Esophagus mucosa (tissue), 1 donor: ENCODE measurements at places on chromosomes 7 and 10. TPM values are rescaled to one million over a fixed set of nuclear protein-coding genes. Genes with fewer than 3 reads are reported as not detected.

- no peak for ATAC-seq
Observed at GRCh38 chr10:66783316-66783715, 142.5 kb upstream of the LRRTM3 start.

DNA sequence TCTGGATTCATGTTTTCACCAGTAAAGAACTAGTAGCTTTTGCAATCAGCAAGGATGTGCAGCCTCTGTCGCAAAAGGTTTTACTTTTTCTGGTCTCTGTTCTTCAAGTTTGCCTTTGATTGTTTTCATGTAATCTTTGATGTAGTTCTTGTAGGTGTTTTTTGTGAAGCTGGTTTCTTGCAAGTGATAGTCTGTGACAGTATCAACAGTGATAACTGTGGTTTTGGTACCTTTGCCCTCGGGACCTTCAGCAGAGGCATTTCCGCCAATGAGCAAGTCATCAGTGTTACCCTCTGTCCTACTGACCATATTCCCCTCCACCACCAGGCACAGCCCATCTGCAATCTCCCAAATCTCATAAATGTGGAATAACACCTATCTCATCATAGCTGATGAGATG is 55.1 kb downstream of the IPMK start:
- no peak for ATAC-seq

The WASL gene
- total RNA-seq: 31.2 TPM

The METTL27 gene
- 1.9 TPM for total RNA-seq

- no peak for ATAC-seq
Observed at GRCh38 chr10:35015843-35016408, 74.2 kb downstream of the CUL2 start.

- no peak for ATAC-seq
Observed at GRCh38 chr7:44590910-44591309, 8.9 kb upstream of the TMED4 start.

The C7orf33 gene
- not detected for total RNA-seq

The POLR2J2 gene
- 3.3 TPM for total RNA-seq

DNA sequence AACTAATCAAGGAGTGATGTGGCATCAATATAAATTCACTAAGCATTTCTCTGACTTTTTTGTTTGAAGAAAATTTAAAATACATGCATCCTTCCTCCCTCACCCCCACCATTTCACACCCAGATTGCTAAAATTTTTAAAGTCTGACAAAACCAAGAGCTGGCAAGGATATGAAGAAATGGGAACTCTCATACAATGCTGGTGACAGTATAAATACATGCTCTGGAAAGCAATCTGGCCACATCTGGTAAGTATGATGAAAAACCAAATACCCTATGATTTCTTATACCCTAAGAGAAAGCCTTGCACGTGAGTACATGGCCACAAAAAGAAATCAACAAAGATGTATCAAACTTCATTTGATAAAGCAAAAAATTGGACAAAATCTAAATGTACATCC is 31.2 kb downstream of the P4HA1 start:
- no peak for ATAC-seq

- peak; percentile 70 for ATAC-seq
Observed at GRCh38 chr10:24209946-24210491, 1.1 kb downstream of the KIAA1217 start.

- no peak for ATAC-seq
Observed at GRCh38 chr7:1459920-1460820, 900 bp upstream of the MICALL2 start.

GRCh38 chr7:38840736-38841460 is 68.1 kb downstream of the VPS41 start:
- ATAC-seq: no peak

The ASIC3 gene
- total RNA-seq: 0.52 TPM

- ATAC-seq: peak; percentile 21
Observed at GRCh38 chr7:99551334-99551733, 580 bp downstream of the FAM200A start.

DNA sequence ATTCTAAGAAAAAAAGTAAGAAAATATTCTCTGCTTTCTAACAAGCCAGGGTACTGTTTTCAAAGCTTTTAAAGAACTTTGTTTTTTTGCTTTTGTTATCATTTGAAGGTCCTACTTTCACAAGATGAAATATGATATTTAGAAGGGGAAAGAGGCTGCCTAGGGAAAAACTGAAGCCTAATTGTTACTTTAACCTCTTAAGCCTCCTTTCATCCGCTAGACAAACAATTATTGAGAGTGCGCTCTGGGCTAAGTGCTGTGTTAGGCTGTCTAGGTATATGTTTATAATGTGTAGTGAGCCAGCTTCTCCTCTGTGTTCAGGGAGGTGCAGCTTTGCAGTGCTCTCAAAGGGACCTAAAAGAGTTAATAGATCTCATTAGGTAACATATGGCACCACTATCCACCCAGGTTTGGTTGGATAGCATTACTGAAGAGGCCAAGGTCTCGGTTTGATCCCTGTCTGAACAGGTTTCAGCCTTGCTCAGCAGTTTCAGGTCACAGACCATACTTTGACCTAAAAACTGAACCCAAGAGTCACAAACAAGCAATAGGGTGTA is 17.9 kb downstream of the PDK4 start:
- no peak for ATAC-seq

DNA sequence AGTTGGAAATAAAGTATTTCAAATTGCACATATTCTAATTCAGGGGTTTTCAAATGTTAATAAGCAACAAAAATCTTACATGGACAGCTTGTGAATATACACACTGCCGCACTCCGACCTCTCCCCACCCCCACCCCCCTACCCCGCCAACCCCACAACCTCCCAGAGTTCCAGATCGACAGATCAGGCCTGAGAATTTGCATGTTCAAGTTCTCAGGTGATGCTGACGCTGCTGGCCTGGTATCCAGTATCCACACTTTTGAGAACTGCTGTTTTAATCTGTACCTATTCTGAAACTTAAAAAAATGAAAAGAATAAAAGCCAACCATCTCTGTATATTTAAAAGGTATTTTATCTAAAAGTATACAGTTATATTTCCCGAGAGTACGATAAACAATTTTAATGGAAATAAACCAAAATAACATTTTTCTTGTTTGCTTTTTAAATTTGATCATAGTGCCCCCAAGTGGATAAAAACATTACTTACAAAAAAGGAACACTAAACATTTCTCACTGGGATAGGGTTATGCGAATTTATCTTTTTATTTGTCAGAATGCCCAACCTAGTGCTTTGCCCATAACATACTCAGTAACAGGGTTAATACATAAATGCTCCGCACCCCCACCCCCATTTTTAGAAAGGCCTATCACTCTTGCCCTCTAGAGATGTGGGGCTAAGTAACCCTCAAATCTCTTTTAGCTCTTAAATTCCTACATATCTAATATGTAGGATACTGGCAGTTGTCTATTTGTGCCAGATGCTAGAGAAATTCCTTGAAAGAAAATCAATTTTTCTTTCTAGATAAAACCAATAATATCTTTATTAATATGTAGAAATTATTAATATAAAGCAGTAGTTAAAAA is 166.3 kb downstream of the RNF133 start:
- no peak for ATAC-seq

- peak; percentile 93 for ATAC-seq
Observed at GRCh38 chr7:22445140-22445743, 54.7 kb downstream of the STEAP1B start.

DNA sequence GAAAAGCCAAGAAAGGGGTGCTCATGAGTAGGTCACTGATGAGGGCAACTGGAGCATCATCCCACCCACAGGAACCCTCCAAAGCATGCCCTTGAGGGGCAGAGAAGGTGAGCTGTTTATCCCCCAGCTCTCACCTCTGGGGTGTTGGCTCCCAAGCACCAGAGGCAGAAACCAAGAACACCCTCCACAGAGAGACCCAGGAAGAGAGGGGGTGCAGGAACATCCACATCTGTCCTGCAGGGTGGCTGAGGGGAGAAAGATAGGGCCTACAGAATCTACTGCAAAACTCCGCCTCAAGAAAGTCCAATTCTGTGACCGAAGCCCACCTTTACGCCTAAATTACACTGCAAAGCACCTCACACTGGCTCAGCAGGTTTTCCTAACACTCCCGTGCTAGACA is 40.1 kb downstream of the GPAM start:
- ATAC-seq: no peak

The PLEKHS1 gene
- 1.0 TPM for total RNA-seq
